CD4-positive, alpha-beta T cell treated with Interferon gamma for 1 hour (primary cell): ENCODE measurements at places on chromosomes 13 and 19.

- DNase-seq = no peak
These were observed 292.4 kb upstream of the TSHZ3 start for GRCh38 chr19:31641591-31641990.

- no peak for DNase-seq
These were observed 34.9 kb upstream of the PSPC1 start for GRCh38 chr13:19817510-19818158.

DNA sequence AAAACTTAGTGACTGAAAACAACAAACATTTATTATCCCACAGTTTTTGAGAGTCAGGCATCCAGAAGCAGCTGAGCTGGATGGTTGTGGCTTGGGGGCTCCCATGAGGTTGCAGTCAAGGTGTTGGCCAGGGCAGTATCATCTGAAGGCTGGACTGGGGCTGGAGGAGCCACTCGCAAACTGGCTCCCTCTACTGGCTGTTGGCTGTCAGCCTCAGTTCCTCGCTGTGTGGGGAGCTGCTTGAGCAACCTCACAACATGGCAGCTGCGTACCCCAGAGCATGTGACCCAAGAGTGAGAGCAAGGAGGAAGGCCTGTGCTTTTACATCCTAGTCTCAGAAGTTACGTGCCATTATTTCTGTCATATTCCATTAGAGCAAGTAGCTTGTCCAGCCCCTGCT lies 9.7 kb downstream of the YJU2 start:
- no peak for DNase-seq

DNA sequence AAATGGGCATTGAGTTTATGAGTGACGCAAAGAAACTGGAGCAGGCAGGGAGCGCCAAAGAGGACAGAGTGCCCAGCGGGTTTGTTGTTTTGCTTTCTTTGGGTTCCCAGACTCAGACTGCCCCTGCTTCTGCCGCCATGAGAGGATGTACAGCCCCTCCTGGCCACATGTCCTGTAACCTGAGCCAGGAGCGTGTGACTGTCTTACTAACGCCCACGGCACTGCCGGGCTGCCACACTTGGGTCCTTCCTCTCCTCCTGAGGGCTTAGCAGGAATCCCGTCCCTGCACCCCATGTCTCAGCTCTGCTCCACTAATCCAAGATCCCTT lies 80.5 kb downstream of the GPR12 start:
- DNase-seq = no peak

DNA sequence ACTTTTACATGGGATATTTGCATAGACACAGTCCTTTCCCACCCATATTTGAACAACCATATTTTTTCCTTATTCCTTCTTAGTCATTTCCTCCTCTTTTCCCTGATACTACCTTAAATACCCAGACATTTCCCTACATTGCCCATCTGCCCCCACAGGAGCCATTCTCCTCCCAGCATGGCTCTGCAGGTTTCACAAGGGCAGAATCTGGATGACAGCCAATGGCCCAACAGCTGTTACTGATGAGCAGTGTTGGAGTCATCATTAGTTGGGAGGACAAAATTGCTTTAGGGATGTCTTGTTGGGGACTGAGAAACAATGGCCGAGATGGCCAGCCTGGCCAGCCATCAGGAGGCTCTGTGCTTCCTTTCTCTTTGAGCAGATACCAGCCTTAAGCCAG lies 209.5 kb downstream of the KLF5 start:
- no peak for DNase-seq

DNA sequence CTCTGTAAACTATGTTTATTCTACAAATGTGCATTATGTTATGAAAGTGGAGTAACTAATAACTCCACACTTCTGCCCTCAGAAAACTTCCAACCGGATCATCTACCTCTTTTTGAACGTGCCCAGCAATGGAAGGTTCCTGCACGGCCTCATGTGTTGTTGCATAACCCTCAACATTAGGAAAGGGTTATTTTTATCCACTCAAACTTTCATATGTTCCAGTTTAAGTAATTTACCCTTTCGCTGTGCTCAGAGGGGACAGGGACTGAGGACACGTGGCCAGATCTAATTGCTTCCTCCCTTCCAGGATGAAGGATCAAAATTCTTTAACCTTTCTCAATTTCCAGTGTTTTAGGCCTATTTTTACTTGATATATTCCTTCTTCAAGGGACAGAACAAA lies 29.6 kb downstream of the IRS2 start:
- DNase-seq = no peak
